ENCODE measurements at places on chromosomes 13 and 19.

DNA sequence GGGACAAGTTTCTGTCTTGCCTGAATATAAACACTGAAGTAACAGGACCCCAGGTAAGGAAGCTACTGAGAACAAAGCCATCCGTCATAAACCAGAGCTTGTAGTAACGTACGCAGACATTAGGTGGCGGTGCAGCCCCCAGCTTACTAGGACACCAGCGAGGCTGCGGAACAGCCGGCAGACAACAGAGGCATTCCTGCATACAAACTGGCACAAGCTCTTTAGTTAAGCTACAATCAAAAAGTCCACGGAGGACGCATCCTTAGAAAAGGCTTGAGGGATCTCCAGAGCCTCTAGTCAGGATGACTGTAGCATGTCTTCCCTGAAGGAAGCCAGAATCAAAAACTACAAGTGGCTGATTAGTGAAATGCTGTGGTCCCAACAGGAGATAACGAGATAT, 26.2 kb downstream of the ZNF160 start:
- DNase-seq: peak; percentile 66

GRCh38 chr13:45162821-45163220, 38.0 kb downstream of the KCTD4 start:
- no peak for DNase-seq

DNA sequence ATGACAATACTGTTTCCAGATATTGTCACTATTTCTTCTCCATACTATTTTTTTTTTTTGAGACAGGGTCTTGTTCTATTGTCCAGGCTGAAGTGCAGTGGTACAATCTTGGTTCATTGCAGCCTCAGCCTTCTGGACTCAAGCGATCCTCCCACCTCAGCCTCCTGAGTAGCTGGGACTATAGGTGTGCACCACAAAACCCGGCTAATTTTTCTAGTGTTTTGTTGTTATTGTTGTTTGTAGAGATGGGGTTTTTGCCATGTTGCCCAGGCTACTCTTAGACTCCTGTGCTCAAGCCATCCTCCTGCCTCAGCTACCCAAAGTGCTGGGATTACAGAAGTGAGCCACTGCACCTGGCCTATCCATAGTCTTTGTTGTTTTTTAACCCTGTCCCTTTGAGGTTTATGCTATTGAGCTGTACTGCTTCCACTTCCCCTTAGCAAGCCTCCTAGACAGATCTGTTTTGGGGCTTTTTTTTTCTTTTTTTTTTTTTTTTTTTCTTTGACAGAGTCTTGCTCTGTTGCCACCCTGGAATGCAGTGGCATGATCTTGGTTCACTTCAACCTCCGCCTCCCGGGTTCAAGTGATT, 27.6 kb upstream of the MAP3K10 start:
- DNase-seq: no peak

DNA sequence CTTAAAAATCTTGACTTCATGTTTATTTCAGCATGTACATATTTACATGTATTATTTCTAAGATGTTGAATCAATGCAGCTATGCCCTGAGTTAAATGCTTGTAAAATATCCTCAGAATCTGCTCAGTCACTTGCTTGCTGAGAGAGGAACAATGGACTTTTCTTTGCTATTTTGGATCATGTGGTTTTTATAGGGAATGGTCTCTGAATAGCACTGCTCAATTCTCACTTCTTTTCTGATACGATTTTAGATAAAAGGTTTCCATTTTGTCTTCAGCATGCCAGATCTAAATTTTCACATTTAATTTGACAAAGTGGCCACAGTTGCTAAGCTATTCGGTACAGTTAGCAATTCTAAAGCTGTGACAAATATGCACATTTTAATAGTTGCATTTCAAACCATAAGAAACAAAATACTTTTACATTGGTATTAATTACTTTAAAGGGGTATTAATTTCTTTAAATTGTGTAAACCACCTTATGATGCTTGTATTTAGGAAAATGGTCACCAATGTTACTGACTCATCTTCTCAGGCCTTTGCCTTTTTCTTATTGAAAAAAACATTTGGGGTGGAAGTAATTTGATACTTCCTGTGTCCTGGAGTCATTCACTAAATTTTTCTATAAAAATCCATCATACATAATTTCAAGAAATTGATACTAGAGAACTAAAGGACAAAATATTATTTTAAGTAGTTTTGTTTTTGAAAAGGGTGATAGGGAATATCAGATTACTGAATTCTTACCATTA, 113.5 kb downstream of the MYO16 start:
- DNase-seq: no peak

DNA sequence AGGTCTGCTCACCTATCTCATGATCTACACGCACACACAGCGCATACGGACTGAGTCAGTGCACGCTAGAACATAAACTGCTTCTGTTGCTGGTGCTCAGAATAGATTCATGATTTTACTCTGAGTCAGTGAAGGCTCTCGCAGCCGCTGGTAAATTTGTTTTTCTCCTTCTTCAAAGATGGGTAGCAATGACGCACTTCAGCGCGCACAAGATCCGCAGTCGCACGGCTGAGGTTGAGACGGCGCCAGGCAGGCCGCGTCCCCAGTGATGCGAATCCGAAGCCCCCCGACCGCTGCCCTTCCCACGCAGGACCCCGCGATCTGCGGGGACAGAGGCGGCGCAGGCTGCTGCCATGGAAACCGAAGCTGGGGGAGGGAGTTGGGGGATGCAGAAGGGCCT, 103.7 kb upstream of the USP29 start:
- DNase-seq: peak; percentile 62

Data from putamen (tissue), 1 donor.